DND-41 (cell line): ENCODE measurements at places on chromosomes 5 and 9.

DNA sequence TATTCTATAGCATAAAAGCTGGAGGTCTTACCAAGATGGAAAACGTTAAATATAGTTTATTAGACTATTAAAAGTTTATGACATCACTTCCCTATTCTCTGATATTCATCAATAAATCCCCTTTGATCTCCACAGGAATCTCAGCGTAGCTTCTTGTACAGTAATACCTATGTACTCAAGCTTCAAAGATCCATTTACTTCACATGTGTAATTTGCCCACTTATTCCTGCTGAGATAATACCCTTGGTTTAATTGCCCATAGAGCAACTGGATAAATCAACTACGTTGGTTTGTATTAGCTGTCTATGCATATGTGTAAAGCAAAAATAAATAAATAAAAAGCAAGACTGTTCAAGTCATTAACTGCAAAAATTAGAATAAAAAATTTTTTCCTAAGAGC lies 219.7 kb downstream of the EFNA5 start:
- H3K4me3 ChIP-seq, result no peak overlapping the region
- peaks cover 17% of the 10 kb centered on the region for H3K4me1 ChIP-seq
- DNase-seq, result no peak
- H3K27ac ChIP-seq, result no peak overlapping the region
- H3K27me3 ChIP-seq, result no peaks in the 10 kb centered on the region

GRCh38 chr5:108181975-108182374 lies 199.9 kb downstream of the FBXL17 start:
- H3K27ac ChIP-seq, result no peak overlapping the region
- H3K27me3 ChIP-seq, result no peaks in the 10 kb centered on the region
- H3K36me3 ChIP-seq, result peaks cover 4% of the 10 kb centered on the region; the same call in 1 of the 2 replicates
- no peaks in the 10 kb centered on the region for H3K4me1 ChIP-seq

GRCh38 chr9:2725126-2725525 lies 7.8 kb downstream of the KCNV2 start:
- H3K27ac ChIP-seq, result no peak overlapping the region
- no peak for DNase-seq
- no peaks in the 10 kb centered on the region for H3K4me1 ChIP-seq
- H3K27me3 ChIP-seq, result no peaks in the 10 kb centered on the region
- no peak overlapping the region for H3K4me3 ChIP-seq

DNA sequence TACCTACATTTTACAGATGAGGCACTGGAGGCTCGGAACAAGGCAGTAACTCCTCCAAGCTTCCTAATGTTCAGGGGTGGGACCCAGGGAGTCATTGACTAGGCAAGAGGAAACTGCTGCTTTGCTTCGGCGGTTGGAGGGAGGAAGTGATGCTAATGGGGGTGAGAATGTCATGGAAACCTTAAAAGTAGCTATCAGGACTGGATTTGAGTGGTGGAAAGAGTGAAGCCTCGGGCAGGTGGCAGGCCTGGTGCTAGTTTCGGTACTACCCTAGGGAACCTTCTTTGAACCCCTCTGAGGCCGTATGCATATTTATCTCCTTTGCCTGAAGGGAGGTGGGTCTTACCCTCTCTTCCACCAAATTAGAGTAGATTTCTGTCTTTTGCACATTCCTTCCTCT lies 1.6 kb downstream of the BSPRY start:
- no peak for DNase-seq
- no peak overlapping the region for H3K4me3 ChIP-seq
- no peaks in the 10 kb centered on the region for H3K36me3 ChIP-seq
- peaks cover 32% of the 10 kb centered on the region for H3K27me3 ChIP-seq
- H3K4me1 ChIP-seq, result peaks cover 5% of the 10 kb centered on the region; the same call in 1 of the 2 replicates

DNA sequence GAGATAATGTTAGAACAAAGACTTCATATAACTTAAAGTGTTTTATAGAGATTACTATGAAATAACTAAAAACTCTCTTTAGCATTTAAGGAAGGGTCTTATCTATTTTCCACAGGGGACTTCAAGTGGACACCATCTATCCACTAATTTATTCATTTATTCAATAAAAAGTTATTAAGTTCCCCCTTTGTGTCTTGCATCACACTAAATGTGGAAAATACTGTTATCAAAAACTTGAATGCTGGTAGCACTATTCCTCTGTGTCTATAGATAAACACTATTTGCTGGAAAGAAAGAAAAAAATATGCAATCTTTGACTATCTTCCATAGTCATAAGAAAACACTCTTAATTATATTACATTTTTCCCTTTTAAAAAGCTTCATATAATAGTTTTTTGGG lies 20.1 kb upstream of the ZNF622 start:
- DNase-seq, result no peak
- H3K27ac ChIP-seq, result no peak overlapping the region
- H3K27me3 ChIP-seq, result no peaks in the 10 kb centered on the region
- no peak overlapping the region for H3K4me3 ChIP-seq
- no peaks in the 10 kb centered on the region for H3K4me1 ChIP-seq
- H3K36me3 ChIP-seq, result no peaks in the 10 kb centered on the region

DNA sequence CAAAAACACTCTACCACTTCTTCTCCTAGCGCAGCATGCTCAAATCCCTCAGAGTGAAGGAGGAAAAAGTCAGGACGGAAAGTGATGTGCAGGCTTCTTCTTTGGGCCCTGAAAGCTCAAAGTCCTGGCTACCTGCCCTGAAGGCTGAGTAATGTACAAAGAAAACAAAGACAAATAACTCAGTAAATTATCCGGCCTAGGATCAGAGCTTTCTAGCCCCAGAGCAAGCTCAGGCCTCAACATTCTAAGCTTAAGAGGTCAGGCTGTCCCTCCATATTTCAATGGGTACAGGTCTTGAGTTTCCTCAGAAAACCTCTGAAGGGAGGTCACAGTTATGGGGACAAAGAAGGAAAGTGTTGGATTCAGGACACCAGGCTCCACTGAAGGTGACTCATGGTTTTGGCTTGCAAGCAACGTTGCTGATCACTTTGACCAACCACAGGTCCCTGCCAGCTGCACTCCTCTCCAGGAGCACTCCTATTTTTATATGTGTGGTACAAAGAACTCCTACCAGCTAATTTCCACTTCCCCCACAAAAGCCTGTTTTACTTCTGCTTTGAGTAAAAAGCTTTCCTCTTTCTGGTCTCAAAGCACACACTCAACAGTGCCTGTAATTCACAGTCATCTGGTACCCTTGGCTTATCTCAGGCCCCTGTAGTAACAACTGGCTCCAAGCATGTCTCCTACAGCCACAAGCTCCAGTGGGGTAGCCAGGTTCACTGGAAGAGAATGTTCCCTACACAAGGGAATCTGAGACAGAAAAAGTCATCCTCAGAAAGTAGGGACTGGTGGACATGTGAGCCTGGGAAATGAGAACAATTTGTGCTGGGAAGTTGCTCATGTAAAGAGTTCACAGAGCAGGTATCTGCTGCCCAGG lies 115.7 kb downstream of the UGCG start:
- no peak overlapping the region for H3K4me3 ChIP-seq
- H3K36me3 ChIP-seq, result no peaks in the 10 kb centered on the region
- H3K27me3 ChIP-seq, result no peaks in the 10 kb centered on the region
- no peak for DNase-seq
- H3K4me1 ChIP-seq, result no peaks in the 10 kb centered on the region

GRCh38 chr9:12775679-12776512 lies 1.1 kb downstream of the LURAP1L start:
- no peak for DNase-seq
- H3K4me3 ChIP-seq, result no peak overlapping the region
- H3K27ac ChIP-seq, result no peak overlapping the region

DNA sequence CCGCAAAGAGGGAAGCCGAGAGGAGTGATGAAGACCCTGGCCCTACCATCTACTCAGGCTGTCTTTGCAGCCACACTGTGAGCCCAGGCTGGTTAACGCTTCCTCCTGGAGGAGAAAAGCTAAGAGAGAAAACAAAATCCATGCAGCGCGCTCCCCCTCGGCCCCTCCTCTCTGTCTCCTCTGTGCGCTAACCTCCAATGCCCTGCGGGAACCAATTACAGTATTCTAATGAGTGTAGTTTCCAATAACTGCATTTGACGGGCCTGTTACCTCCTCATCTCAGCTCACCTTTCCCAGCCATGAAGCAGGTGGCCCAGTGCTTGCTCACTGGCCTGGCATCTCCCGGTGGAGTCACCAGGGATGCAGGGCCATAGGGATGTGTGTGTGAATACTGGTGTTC lies 565.5 kb downstream of the EBF1 start:
- no peaks in the 10 kb centered on the region for H3K27me3 ChIP-seq
- H3K27ac ChIP-seq, result no peak overlapping the region
- H3K36me3 ChIP-seq, result no peaks in the 10 kb centered on the region
- no peak overlapping the region for H3K4me3 ChIP-seq
- DNase-seq, result no peak

GRCh38 chr9:98851730-98852459 lies 44.4 kb downstream of the GALNT12 start:
- H3K36me3 ChIP-seq, result no peaks in the 10 kb centered on the region
- DNase-seq, result no peak
- no peak overlapping the region for H3K27ac ChIP-seq
- H3K4me1 ChIP-seq, result no peaks in the 10 kb centered on the region

- H3K4me1 ChIP-seq, result no peaks in the 10 kb centered on the region
- no peaks in the 10 kb centered on the region for H3K36me3 ChIP-seq
- H3K27me3 ChIP-seq, result no peaks in the 10 kb centered on the region
- no peak overlapping the region for H3K27ac ChIP-seq
- DNase-seq, result no peak
These were observed 226.0 kb upstream of the ANKH start for GRCh38 chr5:15097552-15097951.

- no peaks in the 10 kb centered on the region for H3K4me1 ChIP-seq
- no peak overlapping the region for H3K27ac ChIP-seq
- H3K27me3 ChIP-seq, result no peaks in the 10 kb centered on the region
- no peaks in the 10 kb centered on the region for H3K36me3 ChIP-seq
- no peak for DNase-seq
These were observed 18.1 kb downstream of the RAI14 start for GRCh38 chr5:34674187-34674586.

DNA sequence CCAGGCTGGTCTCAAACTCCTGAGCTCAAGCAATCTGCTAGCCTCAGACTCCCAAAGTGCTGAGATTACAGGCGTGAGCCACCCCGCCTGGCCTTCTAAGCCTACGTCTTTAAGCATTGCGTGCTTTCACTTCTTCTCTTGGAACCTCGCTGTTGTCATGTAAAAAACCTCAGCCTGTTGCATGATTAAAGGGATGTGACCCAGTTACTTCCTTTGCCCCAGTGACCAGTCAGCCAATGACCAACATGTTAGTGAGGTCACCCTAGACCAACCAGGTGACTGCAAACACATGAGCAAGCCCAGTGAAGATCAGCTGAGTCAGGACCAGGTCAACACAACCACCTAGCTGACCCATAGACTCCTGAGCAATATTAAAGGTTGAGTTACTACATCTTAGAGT lies 10.5 kb downstream of the KIF4B start:
- H3K4me1 ChIP-seq, result no peaks in the 10 kb centered on the region
- H3K27ac ChIP-seq, result no peak overlapping the region
- peaks cover 12% of the 10 kb centered on the region for H3K27me3 ChIP-seq
- no peaks in the 10 kb centered on the region for H3K36me3 ChIP-seq
- H3K4me3 ChIP-seq, result no peak overlapping the region

- no peaks in the 10 kb centered on the region for H3K36me3 ChIP-seq
- H3K27ac ChIP-seq, result no peak overlapping the region
- peaks cover 2% of the 10 kb centered on the region for H3K27me3 ChIP-seq
- H3K4me3 ChIP-seq, result no peak overlapping the region
- no peaks in the 10 kb centered on the region for H3K4me1 ChIP-seq
These were observed 354.2 kb upstream of the KCNN2 start for GRCh38 chr5:114007678-114008077.

DNA sequence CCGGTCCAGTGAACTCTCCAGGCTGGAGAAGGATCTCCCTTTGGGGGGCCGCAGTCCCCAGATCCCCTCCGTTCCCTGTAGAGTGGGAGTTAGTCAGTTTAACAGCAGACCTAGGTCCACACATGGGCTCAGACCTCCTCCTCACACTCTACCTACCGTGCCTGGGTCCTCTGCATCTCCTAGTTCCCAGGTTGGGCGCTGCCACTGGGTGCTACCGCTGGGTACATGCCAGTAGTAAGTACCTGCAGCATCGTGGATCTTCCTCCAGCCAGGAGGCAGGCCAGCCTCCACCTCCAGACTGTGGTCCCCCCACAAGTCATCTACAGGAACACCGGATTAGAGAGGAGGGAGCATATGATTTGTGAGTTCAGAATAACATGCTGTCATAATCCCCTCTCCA lies 802 bp downstream of the APBB3 start:
- H3K27ac ChIP-seq, result peak overlapping the region; percentile 79
- no peaks in the 10 kb centered on the region for H3K27me3 ChIP-seq
- DNase-seq, result no peak
- H3K4me1 ChIP-seq, result peaks cover 44% of the 10 kb centered on the region

- DNase-seq, result no peak
- H3K36me3 ChIP-seq, result no peaks in the 10 kb centered on the region
- H3K4me1 ChIP-seq, result no peaks in the 10 kb centered on the region
- H3K27me3 ChIP-seq, result no peaks in the 10 kb centered on the region
- H3K27ac ChIP-seq, result no peak overlapping the region
- H3K4me3 ChIP-seq, result no peak overlapping the region
These were observed 16.8 kb upstream of the DAB2IP start for GRCh38 chr9:121634329-121635261.

DNA sequence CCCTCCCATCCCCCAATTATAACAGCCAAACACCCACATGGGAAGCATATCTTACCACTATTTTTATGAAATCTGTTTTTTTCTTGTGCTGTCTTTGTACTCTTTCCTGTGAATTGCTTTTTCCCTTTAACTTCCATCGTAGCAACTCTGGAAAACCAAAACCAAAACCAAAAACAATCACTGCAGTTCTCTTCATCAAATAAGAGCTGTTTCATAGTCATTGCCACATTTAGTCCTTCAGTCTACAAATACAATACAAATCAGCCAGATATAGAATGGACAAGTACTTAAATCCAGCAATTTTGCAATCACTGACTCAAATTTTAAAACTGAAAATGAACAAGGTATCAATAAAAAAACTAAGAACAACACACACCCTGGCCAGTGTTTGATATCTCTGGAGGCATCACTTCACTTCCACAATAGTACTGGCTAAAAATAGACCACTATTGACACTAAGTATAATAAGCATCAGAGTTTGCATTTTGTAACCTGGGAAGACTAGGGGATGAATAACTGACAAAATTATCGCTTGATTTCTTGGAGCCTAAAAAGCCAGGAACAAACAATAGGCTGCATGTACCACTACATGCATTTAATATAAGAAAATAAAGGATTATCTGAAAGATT lies 5.4 kb downstream of the PUM3 start:
- H3K27ac ChIP-seq, result no peak overlapping the region
- DNase-seq, result no peak

DNA sequence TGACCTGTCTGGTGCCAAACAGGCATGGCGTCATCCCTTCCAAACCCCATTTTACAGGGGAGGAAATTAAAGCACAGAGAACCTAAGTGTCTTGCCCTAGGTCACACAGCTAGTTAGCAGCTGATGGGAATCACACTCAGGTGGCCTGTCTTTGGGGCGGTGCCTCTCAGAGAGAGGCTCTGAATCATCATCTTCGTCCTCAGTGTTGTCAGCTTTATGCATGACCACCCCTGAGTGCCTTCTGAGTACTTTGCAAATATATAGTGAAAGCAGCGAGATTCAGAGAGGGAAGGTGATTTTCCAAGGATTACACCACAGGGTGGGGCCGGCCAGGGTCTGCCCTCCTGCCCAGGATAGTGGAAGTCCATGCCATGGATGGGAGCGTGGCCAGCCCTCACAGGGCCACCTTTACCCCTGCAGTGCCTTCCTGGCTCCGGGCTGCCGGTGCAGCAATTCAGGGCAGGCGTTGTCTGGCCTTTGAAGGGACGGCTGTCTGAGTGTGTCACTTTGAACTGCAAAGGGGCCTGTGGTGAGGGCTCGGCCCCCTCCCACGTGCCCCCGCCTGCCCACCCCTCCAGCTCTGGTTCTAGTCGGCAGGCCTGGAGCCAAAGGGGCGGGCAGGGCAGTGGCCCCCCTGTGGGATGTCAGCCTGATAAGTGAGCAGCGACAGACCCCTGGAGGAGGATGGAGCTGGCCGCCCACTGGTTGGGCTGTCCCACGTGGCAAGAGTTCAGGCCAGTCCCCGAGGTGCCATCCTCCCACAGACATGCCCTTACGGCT lies 16.9 kb downstream of the LMX1B start:
- peaks cover 3% of the 10 kb centered on the region for H3K27me3 ChIP-seq
- H3K4me3 ChIP-seq, result no peak overlapping the region
